NCI-H2107 (cell line): ENCODE measurements at places on chromosomes 16 and 17.

GRCh38 chr17:49987290-49987585 lies 7.8 kb downstream of the DLX3 start:
- no peak for DNase-seq

DNA sequence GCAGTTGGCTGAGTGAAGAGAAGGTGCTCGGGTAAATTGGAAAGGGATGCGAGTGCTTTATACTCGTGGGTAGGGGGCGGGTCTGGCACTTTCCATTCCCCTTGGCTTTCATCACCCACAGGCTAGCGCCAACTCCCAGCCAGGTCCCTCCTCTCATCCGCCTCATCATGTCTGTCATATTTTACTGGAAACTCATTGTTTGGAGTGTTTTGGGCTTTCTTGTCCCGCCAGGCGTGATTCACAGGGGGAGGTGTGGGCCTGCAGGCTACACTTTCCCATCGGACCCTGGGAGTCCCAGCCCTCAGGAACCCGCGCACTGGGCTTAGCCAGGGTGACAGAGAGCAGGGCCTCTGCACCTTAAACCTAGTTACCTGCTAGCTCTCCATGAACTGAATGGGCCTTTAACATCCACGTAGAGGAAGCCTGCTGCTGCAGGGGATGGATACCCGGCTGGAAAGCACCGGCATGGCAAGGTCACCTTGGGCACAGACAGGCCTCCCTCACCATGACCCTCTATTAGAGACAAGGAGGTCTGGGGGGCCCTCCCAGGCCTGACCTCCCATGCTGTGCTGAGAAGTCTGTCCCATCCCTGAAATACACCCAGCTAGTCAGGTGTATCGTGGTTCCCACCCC lies at the start of gene KRT14:
KRT14 (minus strand) TSS at position 33 of the 633 bp plus-strand sequence. CDS start 61 bp downstream, outside the sequence.
- DNase-seq, result no peak

DNA sequence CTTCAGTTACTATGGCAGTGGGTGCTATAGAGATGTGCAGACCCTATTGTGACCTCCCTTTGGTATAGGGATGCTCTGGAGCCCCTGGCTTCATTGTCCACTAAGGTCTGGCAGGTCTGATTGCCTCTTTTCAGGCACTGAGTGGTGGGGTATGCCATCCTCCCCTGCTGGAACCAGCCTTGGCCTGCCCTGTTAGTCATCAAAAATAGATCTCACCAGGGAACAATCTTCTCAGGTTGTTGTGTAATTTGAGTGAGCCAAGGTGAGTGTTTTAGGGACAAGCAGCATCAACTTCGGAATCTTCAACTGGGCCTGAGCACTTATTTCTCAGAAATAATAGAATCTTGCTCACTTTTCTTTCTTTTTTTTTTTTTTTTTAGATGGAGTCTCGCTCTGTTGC lies 19.6 kb downstream of the HMOX2 start:
- no peak for DNase-seq

DNA sequence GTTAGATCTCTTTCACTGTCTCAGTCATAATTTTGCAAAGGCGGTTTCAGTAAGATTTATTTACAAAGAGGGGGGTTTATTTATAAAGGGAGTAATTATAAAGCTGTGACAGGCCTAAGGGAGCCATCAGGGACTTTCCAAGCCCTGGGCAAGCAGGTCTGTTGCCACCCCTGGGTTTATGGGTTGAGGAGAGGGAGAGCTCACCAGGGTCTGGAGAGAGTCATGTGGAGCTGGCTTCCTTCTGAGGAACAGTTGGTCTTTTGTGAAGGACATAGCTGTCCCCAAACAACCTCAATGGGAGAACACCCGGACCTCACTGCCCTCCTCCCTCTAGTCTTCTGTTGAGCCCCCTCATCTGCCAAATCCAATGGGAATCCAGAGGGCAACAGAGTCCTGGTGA lies 9.8 kb downstream of the ITGAM start:
- no peak for DNase-seq

DNA sequence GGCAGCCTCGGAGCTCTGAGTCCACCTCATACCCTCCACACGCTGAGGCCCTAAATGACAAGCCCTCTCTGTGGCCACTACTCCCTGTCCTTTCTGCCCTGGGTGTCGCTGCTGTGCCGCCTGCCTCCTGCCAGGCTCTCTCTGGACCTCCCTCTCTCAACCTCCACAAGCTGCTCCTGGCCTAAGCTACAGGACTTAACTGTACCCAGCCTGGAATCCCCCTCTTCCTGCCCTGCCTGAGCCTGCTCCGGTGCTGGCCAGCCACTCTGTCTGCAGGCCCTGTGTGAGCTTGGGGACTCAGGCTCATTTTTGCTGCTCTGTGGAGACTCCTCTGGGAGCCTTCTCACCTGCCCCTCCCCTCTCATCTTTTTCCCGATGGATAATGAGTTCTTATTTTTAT lies 21.5 kb downstream of the IFT140 start:
- no peak for DNase-seq

GRCh38 chr17:79977708-79978547 lies 57.7 kb downstream of the TBC1D16 start:
- no peak for DNase-seq

- no peak for DNase-seq
Measured at GRCh38 chr16:76614269-76614668, 337.1 kb downstream of the CNTNAP4 start.

DNA sequence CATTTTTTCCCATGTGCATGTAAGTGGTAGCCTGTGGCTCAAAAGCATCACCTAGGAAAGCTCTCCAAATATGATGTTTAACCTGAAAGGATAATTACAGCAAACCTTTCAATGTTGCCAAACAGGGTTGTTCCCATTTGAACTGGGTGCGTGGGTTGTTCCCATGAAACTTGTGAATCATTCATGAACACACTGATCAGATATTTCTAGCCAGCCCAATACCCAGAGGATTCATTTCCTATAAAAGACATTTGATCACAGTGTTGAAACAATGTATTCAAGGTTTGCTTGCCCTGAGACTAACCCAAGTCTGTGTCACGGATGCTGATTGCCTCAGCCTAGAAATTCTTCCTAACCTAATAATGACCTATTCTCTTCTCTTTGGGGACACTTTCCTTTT lies 12.9 kb downstream of the KRT39 start:
- DNase-seq, result no peak

DNA sequence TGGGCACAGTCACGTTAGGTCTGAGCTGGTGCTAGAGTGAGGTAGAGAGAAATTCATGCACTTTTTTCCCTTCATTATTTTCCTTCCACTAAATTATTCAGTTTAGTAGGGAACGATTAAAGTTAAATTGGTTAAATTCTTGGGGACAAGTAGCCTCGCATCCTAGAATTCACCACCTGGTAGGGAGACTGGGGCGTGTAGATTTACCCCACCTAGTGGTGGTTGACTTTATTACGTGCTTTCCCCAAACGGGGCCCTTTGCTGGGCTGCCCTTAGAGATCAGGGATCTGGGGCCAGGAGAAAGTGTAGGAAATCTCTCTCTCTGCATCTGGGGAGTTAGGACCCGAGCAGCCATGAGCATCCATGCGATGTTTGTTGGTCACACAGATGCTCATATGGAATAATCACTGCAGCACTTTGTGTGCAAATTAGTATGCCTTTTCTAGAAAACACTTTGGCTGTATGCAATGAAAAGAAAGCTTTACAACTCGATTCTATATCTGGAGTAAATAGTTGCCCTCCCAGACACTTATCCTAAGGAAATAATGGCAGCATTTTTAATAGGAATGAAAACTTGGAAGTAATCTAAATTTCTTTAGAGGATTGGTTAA lies 107.0 kb downstream of the PLCG2 start:
- no peak for DNase-seq

DNA sequence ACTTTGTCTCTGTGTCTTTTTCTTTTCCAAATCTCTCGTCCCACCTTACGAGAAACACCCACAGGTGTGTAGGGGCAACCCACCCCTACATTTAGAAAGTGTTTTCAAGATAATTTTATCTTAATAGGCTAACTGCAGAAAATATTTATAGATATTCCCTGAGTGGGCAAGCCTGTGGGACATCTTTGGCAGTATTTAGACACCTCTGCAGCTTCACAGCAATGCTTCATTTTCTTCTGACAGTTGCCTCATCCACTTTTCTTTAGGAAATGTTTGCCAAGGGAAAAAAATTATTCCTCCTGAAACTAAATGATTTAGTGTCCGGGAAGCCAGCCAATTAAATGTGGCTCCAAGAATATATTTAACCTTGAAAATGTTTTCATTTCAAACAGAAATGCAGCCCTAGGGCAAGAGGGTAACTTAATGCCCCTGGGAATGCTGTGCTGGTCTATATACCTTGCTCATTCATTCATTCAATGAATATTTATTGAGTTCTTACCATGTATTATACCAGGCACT lies 290.4 kb downstream of the ABCC12 start:
- no peak for DNase-seq

GRCh38 chr17:74087002-74087585 lies 116.4 kb upstream of the RPL38 start:
- DNase-seq, result no peak

GRCh38 chr17:66963521-66963908 lies 992 bp upstream of the CACNG4 start:
- no peak for DNase-seq

DNA sequence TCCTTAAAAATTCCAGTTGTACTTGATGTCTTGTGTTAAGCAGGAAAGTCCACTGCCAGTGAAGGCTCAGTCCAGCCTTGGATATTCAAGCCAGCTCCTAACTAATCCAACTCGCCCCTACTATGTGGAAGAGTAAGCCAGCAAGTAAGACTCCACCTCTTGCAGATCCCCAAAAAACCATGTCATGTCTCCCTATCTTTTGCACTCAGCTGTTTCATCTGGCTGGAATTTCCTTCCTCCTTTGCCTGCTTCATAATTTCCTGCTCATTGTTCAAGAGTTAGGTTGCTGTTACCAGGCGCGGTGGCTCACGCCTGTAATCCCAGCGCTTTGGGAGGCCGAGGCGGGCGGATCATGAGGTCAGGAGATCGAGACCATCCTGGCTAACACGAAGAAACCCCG lies 37.8 kb downstream of the RBBP6 start:
- DNase-seq, result no peak

DNA sequence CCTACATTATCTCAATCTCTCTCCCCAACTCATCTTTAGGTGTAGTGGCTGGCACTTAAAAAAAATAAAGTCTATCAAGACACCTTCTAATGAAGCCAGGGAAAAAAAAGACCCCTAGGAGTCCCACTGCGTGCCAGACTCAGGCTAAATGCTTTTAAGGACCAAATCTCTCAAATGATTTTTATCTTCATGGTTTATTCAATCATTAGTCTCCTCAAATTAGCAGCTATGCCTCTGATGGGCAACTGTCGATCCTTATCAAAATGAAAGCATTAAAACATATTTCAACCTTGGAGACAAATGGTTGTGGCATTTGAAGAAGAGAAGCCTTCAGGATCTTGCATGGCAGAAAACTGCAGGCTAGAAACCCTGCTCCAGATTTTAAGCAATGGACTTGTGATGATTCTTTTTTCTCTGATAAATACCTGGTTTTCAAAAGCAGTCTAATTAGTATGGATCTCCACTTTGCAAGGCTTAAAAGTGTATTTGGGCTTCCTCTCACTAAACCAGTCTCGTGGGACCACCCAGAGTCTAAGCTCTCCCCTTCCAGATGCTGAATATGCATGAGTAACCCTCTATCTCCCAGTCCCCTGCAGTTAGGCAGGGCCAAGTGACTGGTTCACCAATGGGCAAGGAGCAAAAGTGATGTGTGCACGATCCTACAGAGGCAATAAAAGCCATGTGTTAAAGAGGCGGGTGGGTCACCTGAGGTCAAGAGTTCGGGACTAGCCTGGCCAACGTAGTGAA lies 14.9 kb downstream of the ITPRIPL2 start:
- no peak for DNase-seq

GRCh38 chr17:9356488-9356911 lies 219.1 kb downstream of the STX8 start:
- DNase-seq, result no peak

- DNase-seq, result no peak
Measured at GRCh38 chr16:20851601-20852000, 45.3 kb downstream of the REXO5 start.
